GM23248 (cell line): ENCODE measurements at places on chromosomes 4 and X. TPM values are rescaled to one million over a fixed set of nuclear protein-coding genes. Genes with fewer than 3 reads are reported as not detected.

Gene ZRSR2
- 5.3 and 9.9 TPM in 2 replicates for polyA plus RNA-seq

Gene KDR
- 0.10 and 0.20 TPM in 2 replicates for polyA plus RNA-seq

Gene XAGE1B
- not detected in 2 replicates for polyA plus RNA-seq

GRCh38 chrX:42247241-42247640, 323.9 kb upstream of the CASK start:
- peak; percentile 14 for DNase-seq

- no peak for DNase-seq
These were observed 80.4 kb downstream of the MTMR1 start for GRCh38 chrX:150773634-150774033.

- DNase-seq = peak; percentile 64
These were observed 733 bp downstream of the CCNA2 start for GRCh38 chr4:121822796-121823504.

- DNase-seq = no peak
These were observed 2.9 kb downstream of the CFI start for GRCh38 chr4:109798866-109799265.

DNA sequence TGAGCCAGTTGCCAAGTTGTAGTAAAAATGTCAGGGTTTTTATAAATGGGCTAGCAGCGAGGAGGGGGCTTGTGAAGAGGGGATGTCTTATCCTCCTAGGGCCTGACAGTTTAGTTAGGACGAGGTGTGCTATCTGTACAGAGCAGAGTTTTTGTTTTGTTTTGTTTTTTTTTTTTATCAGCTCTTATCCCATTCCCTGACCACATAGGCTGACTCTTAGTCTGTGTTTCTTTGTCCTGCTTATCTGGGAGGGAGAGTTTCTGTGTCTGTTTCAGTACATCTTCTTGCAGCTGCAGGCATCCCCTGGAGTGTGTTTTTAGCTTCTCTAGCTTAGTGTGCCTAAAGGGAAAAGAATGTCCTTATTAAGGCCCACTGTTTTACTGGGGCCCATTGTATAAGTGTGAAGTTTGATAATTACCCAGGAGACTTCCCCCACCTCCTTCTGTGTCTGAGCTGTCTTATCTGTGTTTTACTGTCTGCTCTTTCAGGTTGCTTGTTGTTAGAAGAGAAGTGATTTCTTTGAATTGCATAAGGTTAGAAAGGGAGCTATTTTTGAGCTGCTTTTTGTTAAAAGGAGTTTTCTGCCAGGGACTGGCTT, 32.0 kb downstream of the PAGE2 start:
- DNase-seq = no peak

DNA sequence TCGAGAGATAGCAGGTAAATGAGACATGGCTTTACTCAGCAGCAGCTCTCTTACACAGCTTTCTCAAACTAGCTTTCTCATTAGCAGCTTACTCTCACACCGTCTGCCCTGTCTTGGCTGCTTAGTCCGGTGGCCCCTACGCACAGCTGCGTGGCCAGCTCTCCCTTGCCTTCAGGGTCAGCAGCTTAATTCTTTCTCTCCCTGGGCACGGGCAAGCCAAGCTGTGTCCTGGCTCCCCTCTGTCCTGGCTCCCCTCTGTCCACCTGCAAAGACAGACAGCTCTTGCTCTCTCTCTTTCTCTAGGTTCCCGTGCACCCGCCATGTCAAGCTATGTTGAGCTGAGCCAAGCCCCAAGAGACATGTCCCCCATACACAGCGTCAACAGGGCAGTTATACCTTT, 39.4 kb downstream of the ZNF185 start:
- DNase-seq = no peak

DNA sequence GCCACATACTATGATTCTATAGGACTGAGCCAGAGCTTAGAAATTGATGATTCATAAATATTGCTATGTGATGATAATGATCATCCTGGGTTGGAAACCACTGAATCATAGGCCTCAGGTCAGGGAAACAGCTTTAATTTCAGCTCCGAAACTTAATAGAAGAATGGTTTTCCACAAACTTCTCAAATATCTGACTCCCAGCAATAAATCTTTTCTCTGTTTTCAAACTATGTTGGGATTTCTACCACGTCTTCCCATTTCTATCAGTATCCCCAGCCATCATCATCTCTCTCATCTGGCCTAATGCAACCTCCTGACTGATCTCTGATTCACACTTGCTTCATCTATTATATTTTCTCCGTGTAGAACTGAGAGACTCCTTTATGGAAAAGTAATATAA, 521.8 kb upstream of the AGA start:
- DNase-seq = peak; percentile 7

- DNase-seq = no peak
These were observed 20.1 kb downstream of the ZNF185 start for GRCh38 chrX:152917656-152918579.

DNA sequence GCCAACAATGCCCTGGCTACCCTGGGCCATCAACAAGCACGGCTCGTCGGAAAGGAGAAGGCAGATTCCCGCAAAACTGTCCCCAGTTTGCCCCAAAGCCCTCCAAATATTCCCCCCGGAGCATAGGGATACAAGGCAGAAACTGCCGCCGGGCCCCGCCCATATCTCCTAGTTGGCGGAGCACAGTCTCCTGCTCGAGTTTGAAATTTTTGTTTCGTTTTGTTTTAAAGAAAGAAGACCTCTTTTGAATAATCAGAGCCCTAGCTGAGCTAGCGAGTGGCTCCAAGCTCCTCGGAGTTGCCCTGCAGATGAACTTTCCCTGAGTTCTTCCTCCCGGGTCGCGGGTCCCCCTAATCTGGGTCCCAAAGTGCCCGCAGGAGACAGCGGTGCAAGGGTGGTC, 138.1 kb upstream of the ZIC3 start:
- DNase-seq = peak; percentile 44

DNA sequence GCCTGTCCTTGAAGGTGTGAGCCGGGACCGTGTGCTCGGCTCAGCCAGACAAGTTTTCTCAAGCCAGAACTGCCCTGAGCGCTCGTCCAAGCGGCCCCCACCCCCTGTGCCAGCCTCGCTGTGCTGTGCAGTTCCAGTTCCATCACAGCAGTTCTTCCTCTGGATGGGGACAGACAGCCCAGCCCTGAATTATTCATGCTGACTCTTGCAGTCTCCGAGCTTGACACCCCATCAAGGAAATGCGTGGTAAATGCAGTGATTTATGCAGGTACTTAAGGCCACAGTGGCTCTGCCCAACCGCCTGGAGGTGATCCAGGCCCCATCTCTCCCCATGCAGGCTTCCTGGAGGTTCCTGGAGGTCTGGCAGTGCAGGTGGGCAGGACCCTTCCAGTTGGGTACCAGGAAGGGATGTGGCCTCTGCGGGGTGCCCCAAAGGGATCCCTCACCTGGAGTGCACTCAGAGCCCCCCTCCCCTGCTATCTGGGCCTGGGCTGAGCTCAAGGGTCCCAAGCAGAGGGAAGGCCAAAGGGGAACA, 44.8 kb upstream of the HMX1 start:
- no peak for DNase-seq
